Stimulated activated CD4-positive, alpha-beta T cell treated with anti-CD3 and anti-CD28 coated beads, Interleukin-4, amount 100 ng/mL, for 1 hour (primary cell): ENCODE measurements at places on chromosomes 1 and 21.

GRCh38 chr1:198917226-198917625 lies 278.4 kb downstream of the PTPRC start:
- no peak for DNase-seq

DNA sequence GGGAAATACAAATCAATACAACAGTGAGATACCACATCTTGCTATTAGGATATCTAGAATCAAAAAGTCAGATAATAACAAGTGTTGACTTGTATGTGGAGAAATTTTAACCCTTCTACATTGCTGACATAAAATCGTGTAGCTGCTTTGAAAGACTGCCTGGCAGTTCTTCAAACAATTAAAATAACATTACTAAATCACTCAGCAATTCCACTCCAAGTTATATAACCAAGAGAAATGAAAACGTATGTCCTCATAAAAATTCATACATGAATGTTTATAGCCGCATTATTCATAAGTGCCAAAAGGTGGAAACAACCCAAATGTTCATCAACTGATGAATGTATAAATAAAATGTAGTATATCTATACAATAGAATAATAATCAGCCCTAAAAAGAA lies 164.6 kb downstream of the RASAL2 start:
- no peak for DNase-seq

- DNase-seq, result no peak
Observed at GRCh38 chr1:83931658-83932253, 67.2 kb downstream of the TTLL7 start.

- DNase-seq, result no peak
Observed at GRCh38 chr1:210490781-210491180, 162.1 kb downstream of the HHAT start.

- DNase-seq, result no peak
Observed at GRCh38 chr1:89987159-89987819, 7.6 kb upstream of the ZNF326 start.

- DNase-seq, result no peak
Observed at GRCh38 chr1:110228381-110228780, 18.3 kb downstream of the KCNC4 start.

GRCh38 chr1:22043198-22043769 lies 9.2 kb upstream of the CDC42 start:
- no peak for DNase-seq

DNA sequence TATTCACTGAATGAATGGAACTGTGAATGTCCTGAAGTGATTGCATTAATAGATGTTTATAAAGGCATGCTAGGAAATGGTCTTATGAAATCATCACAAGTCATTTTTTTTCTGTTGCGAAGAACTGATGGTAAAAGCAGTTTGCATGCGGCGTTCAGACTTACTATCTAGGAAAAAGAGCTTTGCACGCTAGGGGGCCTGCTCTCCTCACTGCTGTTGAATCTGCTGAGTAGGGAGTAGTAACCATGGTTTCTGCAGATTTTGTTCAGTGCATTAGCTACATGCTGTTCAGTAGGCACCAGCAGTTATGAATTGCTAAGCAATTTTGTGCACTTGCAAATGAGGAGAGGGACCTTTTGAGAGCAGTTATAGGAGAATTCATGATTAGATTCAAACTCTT lies 57.9 kb downstream of the CENPF start:
- DNase-seq, result peak; percentile 4

DNA sequence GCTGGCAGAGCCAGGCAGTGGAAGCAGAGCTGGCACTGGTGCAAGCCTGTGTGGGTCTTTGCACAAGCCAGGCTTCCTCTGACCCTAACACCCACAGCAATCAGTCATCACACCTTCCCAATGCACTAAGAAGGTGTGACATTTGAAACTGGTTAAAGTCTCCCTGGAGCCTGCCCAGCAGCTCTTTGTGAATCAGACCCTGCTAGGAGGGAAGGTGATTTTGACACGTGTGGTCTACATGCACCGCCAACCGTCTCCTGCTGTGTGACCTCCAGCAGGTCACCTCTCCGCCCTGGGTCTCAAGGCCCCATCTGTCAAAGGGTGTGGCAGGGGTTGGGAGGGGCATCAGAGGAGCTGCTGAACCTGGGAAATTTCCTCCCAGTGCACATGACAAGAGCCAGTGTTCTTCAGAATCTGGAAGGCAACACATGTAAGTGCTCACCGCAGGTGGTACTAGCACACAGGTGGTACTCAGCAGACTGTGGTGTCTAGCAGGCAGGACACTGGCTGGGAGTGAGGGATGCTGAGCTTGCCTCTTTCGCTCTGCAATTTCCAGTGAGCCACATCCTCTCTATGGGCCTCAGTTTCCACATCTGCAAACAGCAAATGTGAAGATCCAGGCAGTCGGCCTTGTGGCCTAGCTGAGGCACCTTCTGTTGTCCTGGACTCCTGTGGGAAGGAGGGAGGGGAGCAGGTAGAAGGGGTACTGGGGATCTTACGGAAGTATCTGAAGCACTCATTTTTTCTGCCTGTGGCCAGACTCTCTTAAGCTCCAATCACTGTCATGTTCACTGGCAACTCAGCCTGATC lies 123.2 kb downstream of the DMRTB1 start:
- DNase-seq, result no peak

DNA sequence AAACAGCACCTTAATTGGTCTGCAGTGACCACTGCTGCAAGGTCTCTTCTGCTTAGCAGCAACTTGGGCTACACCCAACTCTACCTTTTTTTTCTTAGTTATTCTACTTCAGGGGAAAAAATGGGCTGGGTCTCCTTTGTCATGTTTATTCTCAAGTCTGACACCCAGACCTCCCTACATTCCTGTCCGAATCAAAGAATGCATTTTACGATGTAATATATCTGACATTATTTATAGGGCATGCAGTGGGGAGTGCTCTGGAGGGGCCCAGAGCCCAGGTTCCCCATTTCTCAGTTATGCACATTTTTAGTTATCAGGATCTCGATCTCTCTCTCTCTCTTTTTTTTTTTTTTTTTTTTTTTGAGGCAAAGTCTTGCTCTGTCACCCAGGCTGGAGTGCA lies 50.5 kb downstream of the OPTC start:
- DNase-seq, result no peak

- DNase-seq, result no peak
Observed at GRCh38 chr1:187870552-187870951, 1041.8 kb downstream of the PLA2G4A start.

- DNase-seq, result no peak
Observed at GRCh38 chr1:203099805-203100515, 14.1 kb upstream of the MYOG start.

GRCh38 chr1:32924881-32925344 lies 23.7 kb upstream of the TMEM54 start:
- no peak for DNase-seq

DNA sequence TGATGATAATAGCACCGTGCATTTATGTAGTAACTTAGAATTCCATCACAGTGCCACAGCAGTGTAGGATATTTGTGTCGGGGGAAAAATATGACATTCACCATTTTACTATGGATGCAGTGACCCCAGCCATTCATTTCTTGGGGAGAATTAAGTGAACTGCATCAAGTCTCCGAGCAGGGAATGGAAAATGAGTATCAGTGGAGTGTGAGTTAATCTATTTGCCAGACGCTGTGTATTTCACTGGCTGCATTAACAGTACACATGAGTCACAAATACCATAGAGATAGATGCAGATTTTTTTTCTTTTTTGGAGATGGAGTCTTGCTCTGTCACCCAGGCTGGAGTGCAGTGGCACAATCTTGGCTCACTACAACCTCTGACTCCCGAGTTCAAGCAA lies 33.8 kb upstream of the SLC45A1 start:
- no peak for DNase-seq

DNA sequence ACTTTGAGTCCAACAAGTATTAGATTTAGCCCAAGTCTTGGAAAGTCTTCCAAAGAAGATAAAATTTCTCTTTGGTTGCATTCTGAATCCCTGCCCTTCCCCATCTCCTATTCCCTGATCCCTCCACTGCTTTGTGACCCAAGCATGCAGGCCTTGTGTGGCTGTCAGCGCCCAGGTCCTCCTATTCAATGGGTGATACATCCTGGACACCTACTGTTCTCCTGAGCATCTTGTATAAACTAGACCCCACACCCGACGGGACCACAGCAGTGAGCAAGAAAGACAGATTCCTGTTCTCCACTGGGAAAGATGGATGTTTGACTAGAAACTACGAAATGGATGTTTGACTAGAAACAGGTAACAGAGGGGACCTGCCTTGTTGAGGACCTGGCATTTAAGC lies 136.6 kb downstream of the KIF26B start:
- no peak for DNase-seq
